Hepatocyte (in vitro differentiated cells): ENCODE measurements at places on chromosomes 1 and 21. TPM values are rescaled to one million over a fixed set of nuclear protein-coding genes. Genes with fewer than 3 reads are reported as not detected.
A peak's percentile ranks its signal among the peaks of the same experiment; 100 is the strongest.

DNA sequence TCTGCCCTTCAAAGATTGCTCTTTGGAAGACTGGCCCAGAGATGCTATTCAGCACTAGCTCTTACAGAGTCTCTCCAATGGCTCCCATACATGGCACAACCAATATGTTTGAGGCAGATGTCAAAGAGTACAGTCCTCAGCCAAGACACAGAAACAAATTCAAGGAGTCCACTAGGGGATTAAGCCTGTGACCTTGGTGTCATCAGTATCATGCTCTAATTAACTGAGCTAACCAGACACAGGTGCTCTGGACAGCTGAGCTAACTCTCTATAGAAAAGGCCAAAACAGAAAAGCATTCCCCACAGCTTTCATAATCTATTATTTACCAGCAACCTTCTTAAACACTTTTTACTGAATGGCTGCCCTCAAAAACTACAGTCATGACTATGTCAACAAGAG lies 666.0 kb upstream of the PLXNA2 start:
- H3K27ac ChIP-seq: no peak overlapping the region
- no peaks in the 10 kb centered on the region for H3K27me3 ChIP-seq
- H3K36me3 ChIP-seq: no peaks in the 10 kb centered on the region
- no peak overlapping the region for H3K4me3 ChIP-seq
- no peaks in the 10 kb centered on the region for H3K4me1 ChIP-seq

EFNA3 gene
- 4.0 and 5.5 TPM in 2 replicates for total RNA-seq

- H3K27me3 ChIP-seq: no peaks in the 10 kb centered on the region
- DNase-seq: peak; percentile 5
- no peaks in the 10 kb centered on the region for H3K4me1 ChIP-seq
- no peaks in the 10 kb centered on the region for H3K36me3 ChIP-seq
- H3K27ac ChIP-seq: no peak overlapping the region
These were observed 40.2 kb downstream of the DHCR24 start for GRCh38 chr1:54846716-54847284.

DNA sequence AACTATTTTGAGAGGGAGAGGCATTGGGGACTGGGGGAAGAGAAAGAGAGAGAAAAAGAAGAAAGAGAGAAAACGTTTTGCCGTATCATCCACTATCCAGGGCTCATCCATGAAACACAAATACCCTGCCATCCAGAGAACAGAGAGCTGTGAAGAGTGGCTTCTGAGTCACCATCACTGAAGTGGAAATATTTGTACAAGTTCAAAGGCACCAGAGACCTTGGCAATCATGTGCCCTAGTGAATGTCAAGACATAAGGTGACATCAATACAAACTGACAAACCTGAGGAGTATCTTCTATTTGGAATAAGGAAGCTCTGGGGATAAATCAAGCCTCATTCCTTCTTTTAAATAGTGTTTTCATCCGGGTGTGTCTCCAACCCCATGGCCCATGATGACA lies 197.2 kb upstream of the PROX1 start:
- H3K4me1 ChIP-seq: peaks cover 6% of the 10 kb centered on the region
- H3K36me3 ChIP-seq: no peaks in the 10 kb centered on the region
